Activated gamma-delta T cell treated with anti-CD3 and anti-CD28 coated beads, Interleukin-2, amount 50 U/mL, for 16 hours (primary cell): ENCODE measurements at places on chromosomes 1 and 21.

DNA sequence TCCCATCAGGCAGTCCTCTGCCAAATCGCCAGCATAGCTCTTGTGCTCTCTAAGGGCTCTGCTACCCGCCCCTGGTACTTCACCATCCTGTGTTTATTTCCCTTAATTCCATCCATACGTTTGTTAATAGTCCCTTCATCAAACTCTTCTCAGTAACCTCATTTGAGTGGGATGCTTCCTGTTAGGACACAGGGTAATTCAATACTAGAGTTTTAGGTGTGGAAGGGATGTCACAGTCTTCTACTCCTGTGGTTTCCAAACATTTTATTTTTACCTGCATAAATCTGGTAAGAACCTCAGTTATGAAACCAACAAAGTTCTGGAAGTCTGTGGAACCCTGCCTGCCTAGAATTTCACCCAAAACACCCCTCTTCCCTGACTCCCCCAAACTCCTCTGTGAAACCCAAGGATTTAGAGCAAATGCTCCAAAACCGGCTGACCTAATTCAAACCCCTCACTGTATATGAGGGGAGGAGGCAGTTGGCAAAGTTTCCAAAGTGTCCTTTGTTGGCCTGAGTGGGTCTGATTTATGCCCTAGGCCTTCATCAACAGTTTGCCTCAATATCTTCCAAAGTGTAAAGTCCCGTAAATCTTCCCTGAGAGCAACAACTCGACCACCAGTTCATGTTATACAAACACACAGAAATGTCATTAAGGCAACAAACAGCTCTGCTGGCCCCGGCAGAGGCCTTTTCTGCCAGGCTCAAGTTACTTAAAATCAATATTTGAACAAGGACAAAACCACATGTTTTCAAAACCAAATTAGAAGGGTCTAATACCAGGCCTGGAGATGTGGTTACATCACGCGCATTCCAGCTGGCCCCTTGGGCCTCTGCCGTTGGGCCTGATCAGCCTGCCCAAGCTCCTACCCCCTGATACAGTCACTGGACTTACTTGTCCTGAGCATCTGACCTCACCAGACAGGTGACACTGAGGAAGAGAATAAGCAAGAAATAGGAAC is 82.4 kb upstream of the FGGY start:
- no peak for DNase-seq

DNA sequence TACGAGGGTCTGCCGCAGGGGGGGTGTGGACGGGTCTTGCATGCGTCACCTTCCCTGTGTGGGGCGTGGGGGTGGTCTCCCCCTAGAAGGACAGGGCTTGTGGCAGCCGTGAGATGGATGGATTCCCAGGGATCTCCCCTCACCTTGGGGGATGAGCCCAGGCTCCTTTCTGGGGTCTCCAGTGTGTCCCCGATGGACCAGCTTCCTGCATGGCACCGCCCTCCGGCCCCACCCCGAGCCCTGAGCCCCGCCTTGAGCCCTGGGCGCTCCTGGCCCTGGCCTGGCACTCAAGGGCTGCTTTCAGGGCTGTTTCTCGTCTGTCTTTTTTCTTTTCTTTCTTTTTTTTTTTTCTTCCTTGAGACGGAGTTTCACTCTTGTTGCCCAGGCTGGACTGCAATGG is 59.5 kb downstream of the SKI start:
- DNase-seq, result no peak

- no peak for DNase-seq
These were observed 470 bp downstream of the TNR start for GRCh38 chr1:175742790-175743459.

- no peak for DNase-seq
These were observed 2.1 kb upstream of the TDRD5 start for GRCh38 chr1:179589509-179589908.

DNA sequence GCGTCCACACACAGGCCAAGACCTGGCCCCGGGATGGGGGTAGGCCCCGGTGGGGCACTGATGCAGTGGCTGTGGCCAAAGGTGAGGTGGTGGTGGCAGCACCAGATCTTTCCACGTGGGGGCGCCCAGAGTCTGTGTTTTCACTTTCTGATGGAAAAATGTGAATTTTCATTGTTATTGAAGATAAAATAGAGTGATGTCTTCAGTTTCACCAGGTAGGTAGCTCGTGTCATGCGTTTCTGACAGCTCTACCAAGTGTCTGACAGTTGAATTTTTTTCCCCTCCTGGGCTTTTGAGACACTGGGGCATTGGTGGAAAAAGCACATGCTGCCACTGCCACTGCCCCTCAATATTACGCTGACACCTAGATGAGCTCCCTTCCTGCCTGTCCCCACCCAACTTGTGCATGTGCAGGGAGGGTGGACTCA is 40.0 kb upstream of the MAGOH start:
- peak; percentile 65 for DNase-seq

- no peak for DNase-seq
These were observed 6.8 kb downstream of the HAO2 start for GRCh38 chr1:119375366-119375765.

- no peak for DNase-seq
These were observed 5.1 kb downstream of the FCRL2 start for GRCh38 chr1:157771661-157772425.

DNA sequence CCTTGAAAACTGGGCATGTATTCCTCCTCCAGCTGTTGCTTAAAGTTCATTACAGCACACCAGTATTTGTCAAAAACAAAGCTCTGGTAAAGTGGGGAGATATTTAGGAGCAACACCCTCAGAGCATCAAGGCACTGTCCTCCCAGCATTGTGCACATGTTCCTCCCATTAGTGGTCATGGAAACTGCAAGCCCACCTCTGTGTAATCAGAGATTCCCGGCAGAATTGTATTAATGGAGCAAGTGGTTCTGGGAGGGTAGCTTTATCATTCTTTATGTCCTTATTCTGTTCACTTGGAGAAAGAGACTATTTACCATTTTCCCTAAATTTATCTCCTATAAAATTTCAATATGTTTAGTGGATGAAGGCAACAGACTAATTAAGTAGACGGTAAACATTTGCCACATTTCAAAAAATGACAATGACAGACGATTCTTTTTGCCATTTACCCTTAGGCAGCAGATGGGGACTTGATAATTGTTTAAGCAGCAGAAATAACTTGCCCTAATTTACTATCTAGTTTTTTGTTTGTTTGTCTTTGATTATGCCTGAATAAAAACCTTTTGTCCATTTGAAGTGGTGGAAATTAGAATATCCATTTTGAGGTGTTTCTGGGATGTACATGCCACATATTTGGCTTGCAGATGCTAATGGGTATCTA is 289.6 kb upstream of the ST6GALNAC5 start:
- no peak for DNase-seq

GRCh38 chr1:3597599-3597964 is 13.7 kb downstream of the MEGF6 start:
- DNase-seq, result no peak

DNA sequence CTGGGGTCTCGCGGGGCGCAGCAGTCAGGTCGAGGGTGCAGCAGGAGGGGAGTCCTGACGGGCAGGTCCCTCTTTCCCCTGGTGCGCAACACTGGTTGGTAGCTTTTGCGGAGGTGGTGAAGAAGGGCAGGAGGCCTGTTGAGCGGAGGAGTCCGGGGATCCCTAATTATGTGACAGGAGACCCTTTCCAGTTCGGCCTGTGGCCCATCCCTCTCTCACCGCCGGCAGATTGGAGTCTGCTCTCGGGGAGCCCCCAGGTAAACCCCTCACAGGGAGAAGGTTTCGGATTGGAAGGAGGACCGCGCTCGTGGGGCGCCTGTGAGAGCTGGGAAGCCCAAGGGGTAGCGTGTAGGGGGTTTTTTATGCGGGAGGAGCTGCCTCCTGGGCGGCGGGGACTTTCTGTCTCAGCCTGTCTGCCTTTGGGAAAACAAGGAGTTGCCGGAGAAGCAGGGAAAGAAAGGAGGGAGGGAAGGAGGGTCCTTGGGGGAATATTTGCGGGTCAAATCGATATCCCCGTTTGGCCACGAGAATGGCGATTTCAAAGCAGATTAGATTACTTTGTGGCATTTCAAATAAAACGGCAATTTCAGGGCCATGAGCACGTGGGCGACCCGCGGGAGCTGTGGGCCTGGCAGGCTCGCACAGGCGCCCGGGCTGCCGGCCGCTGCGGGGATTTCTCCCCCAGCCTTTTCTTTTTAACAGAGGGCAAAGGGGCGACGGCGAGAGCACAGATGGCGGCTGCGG is 9.5 kb downstream of the SIM2 start:
- DNase-seq, result no peak

DNA sequence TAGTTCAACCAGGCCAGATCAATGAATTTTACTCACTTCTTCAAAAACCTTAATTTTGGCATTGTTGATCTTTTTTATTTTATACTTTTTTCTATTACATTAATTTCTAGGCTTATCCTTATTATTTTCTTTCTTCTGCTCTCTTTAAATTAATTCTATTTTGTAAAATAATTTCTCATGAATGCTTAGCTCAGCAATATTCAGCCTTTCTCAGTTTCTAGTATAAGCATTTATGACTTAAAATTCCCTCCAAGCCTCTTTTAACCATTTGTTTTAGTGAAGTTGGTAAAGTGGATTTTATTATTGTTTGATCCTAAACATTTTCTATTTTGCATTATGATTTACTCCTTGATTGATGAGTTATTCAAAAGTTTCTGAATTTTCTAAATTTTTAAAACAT is 20.6 kb upstream of the SAMD13 start:
- DNase-seq, result no peak

DNA sequence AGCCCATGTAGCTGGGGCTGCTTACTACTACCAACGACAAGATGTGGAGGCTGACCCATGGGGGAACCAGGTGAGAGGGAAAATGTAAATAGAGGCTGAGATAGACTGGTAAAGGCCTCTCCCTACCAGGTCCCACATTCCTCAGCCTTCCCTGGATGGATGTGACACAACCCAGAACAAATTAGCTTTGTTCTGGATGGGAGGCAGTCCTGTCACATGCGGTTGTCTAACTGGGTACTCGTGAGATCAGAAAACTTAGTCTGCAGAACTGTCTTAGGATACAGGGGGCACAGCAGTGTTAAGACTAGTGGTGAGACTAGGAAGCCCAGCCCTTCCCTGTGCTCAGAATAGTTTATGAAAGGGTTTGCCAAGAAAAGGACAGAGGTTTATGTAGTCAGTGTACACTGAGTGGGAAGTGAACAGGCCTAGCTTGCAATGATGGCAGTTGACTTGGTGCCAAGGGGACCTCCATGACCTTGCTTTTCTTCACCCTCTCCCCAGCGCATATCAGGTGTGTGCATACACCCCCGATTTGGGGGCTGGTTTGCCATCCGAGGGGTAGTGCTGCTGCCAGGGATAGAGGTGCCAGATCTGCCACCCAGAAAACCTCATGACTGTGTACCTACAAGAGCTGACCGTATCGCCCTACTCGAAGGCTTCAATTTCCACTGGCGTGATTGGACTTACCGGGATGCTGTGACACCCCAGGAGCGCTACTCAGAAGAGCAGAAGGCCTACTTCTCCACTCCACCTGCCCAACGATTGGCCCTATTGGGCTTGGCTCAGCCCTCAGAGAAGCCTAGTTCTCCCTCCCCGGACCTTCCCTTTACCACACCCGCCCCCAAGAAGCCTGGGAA is 8.4 kb downstream of the MMACHC start:
- DNase-seq, result no peak

GRCh38 chr21:30072496-30072895 is 94.1 kb downstream of the CLDN17 start:
- no peak for DNase-seq

GRCh38 chr1:109272831-109273547 is 10.0 kb downstream of the PSRC1 start:
- no peak for DNase-seq

- no peak for DNase-seq
These were observed 488 bp upstream of the ADAMTS1 start for GRCh38 chr21:26845759-26846035.

DNA sequence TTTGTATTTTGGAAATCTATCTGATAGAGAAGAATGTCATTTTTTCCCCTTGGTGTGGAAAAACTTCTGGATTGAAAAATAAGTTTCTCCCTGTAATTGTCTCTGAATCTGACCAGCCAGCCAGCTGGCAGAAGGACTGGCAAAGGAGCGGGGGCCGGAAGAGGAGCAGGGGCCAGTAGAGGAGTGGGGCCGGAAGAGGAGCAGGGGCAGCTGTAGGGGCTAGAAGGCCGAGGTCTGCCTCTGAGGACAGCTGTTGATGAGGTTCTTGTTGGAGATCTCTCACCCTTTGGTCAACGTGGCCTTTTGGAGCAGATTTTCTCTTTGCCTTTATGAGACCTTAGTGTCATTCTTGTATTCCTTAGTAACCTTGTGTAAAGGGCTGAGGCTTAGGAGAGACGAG is 121.8 kb downstream of the GALNT2 start:
- DNase-seq, result no peak
